ENCODE measurements at places on chromosomes 3 and 15. TPM values are rescaled to one million over a fixed set of nuclear protein-coding genes. Genes with fewer than 3 reads are reported as not detected.

The LPCAT4 gene
- 28.9 TPM for total RNA-seq

The SKOR1 gene
- 0.27 TPM for total RNA-seq

The TICRR gene
- total RNA-seq = 41.7 TPM

The KAT2B gene
- total RNA-seq = 13.8 TPM

The IMPDH2 gene
- total RNA-seq = 160 TPM

The RETNLB gene
- not detected for total RNA-seq

The CIDEC gene
- 0.71 TPM for total RNA-seq

DNA sequence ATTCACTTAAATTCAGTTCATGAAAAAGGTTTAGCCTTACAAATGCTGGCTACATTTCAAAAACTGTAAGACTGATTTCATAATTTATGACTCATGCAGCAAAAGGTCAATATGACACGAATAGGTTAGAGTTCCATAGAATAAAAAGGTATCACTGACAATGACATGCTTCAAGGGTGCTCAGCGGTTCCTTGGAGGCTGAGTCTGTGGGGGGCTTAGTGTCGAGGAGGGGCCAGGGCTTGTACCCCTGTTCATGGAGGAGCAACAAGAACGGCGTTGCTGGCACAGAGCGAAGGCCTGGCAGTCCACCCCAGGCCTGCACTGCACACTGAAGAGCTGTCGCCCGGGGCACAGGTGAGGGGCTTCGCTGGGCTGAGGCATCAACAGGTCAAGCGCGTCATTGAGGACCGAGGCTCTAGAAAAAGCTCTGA lies 174.2 kb downstream of the NR1D2 start:
- no peak for DNase-seq

GRCh38 chr3:47855461-47856383 lies 52.8 kb downstream of the DHX30 start:
- DNase-seq = no peak

DNA sequence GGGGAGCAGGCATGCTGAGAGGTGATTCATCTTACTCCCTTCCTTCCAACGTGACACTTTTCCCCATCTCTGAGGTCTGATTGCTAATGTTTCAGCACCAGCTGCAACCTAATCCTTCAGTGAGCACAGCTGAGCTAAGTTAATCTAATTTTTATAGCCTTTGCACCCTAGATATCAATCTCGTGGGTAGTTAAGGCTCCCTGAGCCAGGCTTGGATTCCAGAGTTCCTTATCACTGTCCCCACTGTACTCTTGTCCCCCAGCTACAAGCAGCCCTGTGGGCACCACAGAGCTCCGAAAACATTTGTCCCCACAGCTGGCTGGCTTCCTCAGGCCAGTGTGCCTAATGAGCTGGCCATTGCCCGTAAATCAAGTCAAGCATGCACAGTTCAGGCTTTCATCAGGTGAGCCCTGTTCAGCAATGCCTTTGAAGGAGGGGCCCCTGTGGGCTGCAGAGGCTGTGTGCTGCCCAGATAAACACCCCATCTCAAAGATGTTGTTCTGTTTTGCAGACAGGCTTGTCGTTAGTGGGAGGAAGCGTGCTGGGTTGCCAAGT lies 376.9 kb upstream of the RASGRP1 start:
- DNase-seq = no peak

DNA sequence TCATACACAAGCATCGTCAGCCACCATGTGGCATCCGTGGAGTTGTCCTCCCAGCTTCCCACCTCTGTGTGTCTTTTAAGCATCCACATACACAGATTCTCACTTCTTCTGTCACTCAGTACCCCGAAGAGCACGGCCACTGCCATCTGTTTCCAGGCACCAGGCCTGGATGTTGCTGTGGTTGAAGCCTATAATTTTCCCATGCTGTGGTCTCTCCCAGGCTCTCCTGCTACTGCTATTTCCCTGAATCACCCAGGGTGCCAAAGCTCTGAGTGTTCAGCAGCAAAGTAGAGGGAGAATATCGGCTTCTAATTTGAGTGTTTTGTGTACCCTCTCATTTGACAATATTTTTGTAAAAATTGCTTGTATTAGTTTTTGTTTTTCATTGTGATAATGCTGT lies 265.7 kb downstream of the DIPK2A start:
- DNase-seq = no peak

GRCh38 chr15:42605796-42606195 lies 30.4 kb downstream of the STARD9 start:
- no peak for DNase-seq

- DNase-seq = peak; percentile 18
Observed at GRCh38 chr3:196431181-196432136, 768 bp downstream of the UBXN7 start.

DNA sequence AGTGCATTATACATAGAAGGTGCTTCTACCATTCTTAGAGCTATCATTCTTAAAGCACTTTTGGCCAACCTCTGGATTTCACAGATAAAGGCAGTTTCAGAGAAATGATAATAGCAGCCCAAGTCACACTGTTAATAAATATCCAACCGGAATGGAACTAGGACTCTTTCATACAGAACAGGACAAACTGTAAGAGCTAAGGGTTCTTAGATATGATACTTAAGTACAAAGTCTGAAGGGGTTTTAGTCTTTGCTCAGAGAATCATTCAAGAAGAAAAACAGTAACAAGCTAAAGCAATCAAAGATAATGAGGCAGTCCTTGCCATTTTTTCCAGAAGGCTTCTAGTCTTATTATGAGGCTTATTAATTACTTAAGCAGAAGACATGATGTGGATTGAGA lies 239.0 kb downstream of the ERC2 start:
- no peak for DNase-seq

DNA sequence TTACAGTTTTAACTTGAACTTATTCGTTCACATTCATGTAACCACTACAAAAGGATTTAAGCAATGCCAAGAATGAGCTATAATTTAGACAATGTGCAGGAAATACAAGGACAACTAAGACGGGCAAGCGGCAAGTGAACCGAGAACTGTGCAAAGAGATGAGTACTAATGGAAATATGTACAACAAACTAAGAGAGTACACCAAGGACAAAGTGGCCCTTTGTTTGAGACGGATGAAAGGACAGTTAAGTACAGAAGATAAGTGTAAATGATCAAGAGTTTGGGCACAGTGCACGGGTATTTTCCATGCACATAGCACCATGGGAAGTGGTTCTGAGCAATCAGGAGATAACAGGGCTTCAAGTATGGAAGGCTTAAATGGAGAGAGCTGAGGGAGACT lies 281.7 kb downstream of the ROBO2 start:
- DNase-seq = no peak

- peak; percentile 44 for DNase-seq
Observed at GRCh38 chr3:148075771-148076716, 621.7 kb upstream of the AGTR1 start.

DNA sequence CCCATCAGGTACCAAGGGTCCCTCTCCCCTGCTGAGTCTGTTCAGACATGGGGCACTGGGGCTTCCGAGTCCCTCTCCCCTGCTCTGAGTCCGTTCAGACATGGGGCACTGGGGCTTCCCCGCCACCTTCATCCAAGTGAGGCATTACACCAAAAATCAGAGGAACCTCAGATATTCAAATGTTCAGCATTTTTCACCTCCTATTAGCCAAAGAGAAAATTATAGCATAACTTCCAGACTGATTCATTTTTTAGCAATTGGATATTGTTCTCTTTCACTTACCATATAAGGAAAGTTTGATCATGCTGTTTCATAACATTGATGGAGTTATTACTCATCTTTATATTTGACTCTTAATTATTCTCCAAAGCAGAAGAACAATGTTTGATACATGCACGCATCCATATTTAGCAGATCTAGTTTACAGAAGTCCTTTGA lies 213.9 kb downstream of the MTHFS start:
- no peak for DNase-seq

DNA sequence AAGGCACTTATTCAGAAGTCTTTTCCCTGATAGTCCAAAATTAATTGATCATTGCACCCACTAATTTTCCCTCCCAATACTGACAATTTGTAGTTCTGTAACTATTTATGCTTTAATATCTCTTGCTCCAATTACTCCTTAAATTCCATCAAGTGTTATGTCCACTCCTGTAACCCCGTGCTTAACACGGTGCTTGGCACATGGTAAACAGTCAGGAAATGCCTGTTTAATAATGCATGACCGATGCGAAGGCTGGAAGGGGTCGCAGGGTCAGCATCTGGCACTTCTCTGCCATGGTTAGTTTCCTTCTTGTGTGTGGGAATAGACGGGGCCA lies 553 bp upstream of the SEC22A start:
- no peak for DNase-seq

- no peak for DNase-seq
Observed at GRCh38 chr3:46359733-46360493, 6.0 kb downstream of the CCR2 start.

DNA sequence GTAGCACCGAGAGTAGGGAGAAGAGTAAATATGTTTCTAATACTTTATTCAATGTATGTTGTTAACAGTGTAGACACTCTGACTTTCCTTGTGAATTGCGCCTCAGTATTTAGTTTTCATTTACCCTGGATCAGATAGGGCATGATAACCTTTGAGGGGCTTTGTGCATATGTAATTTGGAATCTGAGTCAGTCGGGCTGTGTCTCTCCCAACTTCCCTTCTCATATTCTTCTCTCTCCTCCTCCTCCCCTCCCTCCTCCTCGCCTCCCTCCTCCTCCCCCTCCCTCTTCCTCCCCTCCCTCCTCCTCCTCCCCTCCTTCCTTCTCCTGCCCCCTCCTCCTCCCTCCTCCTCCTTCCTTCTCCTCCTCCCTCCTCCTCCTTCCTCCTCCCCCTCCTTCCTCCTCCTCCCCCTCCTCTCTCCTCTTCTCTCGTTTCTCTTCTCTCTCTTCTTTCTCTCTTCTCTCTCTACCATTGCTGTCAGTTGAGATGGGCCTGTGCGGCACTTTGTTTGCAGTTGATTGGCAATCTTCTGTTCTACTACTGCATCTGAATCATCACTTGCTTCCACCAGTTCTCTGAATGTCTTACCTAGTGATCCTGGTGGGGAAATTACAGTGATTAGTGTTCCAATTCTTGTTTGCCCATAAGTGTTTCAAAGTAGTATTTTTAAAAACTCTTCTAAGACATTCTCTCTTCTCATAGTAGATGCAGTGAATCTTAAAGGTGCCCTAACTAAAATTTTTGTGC lies 162.3 kb downstream of the PGPEP1L start:
- DNase-seq = no peak

DNA sequence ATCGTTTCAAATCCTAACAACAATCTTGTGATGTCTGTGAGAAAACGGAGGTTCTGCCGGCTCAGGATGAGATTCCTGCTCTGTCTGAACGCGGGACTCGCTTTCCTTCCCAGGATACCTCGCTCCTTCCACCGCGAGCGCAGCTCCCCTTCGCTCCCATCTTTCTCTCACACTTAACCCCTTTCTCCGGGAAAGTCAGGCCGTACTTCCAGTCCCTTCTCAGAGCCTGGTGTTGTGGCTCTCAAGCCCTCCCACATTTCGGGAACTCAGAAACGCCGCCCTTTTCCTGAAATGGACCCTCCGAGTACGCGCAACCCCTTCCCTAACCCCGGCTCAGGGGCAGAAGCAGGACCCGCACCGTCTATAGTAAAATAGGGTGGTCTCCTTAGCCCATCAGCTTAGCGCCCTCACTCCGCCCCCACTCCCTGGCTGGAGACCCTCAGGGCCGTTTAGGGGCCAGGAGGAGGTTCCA lies 378 bp upstream of the FEM1B start:
- DNase-seq = no peak

- DNase-seq = peak; percentile 4
Observed at GRCh38 chr3:18124501-18124900, 300.6 kb downstream of the SATB1 start.

DNA sequence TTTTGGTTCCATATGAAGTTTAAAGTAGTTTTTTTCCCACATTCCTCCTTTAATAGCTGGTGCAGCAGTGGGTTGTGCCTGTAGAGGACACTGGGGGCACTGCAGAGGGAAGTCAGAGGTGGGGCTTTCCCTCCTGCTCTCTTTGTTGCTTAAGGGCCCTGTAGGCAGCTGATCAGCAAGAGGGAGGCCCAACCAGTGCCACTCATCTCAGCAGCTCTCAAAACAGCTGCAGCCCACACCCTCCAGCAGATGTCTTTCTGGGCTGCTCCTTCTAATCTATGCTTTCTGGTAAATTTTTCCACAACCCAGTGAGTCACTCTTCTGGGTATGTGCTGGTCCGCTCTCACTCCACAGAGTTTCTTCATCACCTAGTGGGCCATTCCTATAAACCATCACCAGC lies 263.8 kb downstream of the FEZF2 start:
- DNase-seq = no peak

- DNase-seq = peak; percentile 46
Observed at GRCh38 chr3:124793054-124793739, 62.9 kb downstream of the UMPS start.

- no peak for DNase-seq
Observed at GRCh38 chr3:7205962-7206361, 345.0 kb downstream of the GRM7 start.

GRCh38 chr15:100602823-100603393 lies 519 bp downstream of the ASB7 start:
- peak; percentile 68 for DNase-seq

DNA sequence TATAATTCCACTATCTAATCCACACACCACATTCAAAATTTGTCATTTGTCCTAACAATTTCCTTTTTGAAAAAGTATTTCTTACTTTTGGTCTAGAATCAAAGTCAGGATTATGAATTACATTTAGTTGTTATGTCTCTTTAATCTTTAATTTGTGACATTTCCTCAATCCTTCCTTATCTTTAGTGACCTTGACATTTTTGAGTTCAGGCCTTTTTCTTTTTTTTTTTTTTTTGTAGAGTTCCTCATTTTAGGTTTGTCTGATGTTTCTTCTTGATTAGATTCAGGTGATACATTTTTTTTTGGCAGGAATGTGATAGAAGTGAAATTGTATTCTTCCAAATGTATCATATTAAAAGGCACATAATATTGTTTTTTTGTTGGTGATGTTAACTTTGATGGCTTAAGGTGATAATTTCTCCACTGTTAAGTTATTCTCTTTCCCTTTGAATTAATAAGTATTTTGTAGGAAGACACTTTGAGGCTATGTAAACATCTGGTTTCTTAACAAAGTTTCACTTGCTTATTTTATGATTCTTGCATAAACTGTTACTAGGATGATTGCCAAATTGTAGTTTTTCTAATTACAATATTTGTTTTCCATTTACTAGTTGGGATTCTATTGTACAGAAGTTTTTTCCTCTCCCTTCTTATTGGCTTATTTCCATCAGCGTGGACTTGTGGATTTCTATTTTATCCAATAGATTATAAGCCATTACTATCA lies 16.3 kb downstream of the SLC35G2 start:
- DNase-seq = no peak

- DNase-seq = no peak
Observed at GRCh38 chr15:39581242-39581792, 438 bp downstream of the THBS1 start.

DNA sequence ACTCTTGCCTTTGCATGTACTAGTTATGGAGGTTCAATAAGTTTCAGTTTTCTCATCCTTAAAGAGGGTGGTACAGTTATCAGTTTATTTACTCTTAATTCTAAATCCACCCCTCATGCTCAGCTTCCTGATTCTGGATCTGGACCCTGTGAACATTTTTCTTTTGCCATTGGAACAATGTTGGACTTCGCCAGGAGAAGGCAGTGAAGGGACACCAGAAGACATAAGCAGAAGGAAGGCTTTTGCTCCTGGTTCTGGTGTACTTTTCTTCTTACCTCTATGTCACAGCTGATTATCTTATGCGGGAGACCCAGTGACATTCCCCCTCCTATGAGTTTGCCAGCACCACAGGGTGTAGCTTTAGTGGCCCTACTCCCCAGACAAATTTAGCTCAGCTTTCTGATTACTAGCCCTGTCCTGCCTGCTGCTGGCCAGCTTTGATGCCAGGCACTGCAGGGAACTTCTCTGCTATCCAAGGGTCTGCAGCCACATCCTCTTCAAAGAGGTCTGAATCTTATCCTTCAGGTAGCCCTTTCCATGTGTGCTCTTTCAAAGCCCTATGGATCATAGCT lies 466.3 kb upstream of the EPHA3 start:
- DNase-seq = no peak

GRCh38 chr3:29949131-29949530 lies 657.3 kb upstream of the TGFBR2 start:
- no peak for DNase-seq

All from Calu3 (cell line).